ENCODE measurements at places on chromosomes 3 and 15.

- DNase-seq: no peak
Measured at GRCh38 chr3:85254738-85255137, 295.9 kb downstream of the CADM2 start.

- no peak for DNase-seq
Measured at GRCh38 chr3:117550766-117551165, 841.2 kb downstream of the TUSC7 start.

- no peak for DNase-seq
Measured at GRCh38 chr3:96700322-96701315, 113.8 kb upstream of the EPHA6 start.

- no peak for DNase-seq
Measured at GRCh38 chr3:108719178-108719806, 37.9 kb downstream of the RETNLB start.

- no peak for DNase-seq
Measured at GRCh38 chr3:170808041-170808440, 62.0 kb downstream of the RPL22L1 start.

- peak; percentile 45 for DNase-seq
Measured at GRCh38 chr3:16828815-16829214, 55.9 kb upstream of the PLCL2 start.

DNA sequence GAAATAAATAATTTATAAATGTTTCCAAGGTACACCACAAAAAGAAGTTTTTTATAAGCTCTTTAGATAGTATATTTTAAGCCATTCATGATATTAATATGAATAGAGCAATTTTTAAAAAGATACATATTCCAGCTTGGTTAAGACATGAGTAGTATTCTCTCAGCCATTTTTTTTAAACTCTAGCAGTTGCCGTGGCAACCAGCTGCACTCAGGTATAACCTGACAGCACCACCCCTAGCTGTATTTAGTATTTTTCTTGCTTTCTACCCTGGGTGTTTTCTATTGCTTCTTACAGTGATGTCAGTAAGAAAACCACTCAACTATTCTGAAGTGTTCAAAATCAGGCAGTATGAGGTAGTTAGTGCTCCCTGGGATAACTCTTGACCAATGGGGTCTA is 496.3 kb upstream of the CNTN3 start:
- no peak for DNase-seq

DNA sequence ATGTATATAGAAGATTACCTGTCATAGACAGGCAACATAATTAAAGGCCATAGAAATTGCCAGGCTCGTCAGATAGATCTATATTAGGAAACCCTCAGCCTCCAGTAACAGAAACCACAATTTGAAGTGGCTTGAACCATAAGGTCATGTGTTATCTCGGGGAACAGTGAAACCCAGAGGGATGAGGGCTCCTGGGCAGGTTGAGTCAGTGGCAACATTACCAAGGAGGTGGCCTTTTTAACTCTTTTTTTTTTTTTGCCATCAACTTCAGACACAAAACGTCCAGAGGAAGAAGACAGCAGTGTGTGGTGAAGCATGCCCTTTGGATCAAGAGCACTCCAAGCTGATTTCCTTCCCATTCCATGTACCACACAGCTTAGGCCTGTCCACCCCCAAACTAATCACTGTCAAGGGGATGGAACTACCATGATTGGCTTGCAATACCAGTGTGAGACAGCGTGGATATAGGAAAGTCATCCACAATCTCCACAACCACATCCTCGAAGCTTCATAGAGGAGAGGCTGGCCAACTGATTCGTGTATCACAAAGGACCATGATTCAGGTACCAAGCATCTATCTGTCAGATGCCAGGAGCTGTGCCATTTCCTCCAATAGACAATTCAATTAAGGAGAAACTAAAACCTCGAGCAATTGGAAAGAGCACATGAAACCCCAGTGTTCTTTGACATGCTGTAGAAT is 999 bp upstream of the KIF7 start:
- no peak for DNase-seq

- no peak for DNase-seq
Measured at GRCh38 chr3:23164746-23165145, 38.4 kb upstream of the UBE2E2 start.

- DNase-seq: no peak
Measured at GRCh38 chr15:43928152-43928551, 101.3 kb downstream of the WDR76 start.

DNA sequence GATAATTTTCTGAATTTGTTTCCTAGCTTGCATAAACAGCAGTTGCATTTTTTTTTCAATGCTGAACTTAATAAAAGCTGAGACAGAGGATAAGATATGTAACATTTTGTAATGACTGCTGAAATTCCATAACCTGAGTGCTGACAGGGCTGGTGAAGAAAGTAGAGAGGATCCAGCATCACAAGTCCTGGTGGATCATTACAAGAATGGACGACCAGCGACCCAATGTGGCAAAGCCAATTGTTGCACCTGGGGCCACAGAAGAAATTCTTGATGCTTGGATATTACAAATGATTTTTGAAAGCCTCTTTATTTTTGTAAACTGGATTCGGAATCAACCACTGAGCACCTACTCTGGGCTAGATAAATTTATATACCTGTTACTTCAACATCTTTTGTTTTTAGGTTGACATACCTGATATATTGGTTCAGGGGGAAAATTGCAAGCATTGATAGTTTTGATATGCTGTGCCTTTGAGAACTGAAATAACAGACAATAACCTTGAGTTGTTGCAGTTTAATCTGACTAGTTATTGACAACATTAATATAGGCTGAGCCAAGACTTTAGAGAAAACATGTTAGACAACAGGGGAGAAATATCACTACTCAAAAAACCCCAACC is 3.9 kb upstream of the ACTL6A start:
- peak; percentile 7 for DNase-seq

GRCh38 chr3:46888705-46889104 is 11.2 kb downstream of the PTH1R start:
- no peak for DNase-seq

DNA sequence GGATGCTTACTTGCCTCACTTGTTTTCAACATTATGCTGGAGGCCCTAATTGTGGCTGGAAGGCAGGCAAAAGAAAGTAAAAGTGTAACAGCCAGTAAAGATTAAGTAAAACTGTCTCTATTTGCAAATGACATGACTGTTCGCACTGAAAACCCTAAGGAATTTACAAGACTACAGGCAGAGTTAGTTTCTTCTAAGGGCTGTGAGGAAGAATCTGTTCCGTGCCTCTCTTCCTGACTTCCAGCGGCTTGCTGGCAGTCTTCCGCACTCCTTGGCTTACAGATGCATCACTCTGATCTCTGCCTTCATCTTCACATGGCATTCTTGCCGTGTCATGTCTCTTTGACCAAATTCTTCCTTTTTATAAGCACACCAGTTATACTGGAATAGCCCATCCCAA is 86.1 kb downstream of the DLG1 start:
- DNase-seq: no peak

DNA sequence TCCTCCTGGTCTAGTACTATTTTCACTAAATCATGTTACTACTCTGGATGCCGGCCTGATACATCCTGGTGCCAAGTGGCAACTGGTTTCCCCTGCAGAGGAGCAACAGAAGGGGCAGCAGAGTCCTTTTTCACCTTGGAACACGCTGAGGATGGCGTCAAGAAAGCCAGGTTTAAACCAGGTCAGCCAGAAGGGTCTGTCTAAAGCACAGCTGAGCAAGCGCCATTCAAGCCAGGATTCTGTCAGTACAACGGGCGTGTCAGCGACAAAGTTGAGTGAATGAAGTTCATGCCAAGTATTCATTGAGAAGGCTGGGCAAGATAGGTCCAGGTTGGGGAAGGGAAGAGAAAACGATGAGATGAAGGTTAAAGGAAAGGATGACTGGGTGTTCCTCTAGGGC is 88.2 kb downstream of the FBN1 start:
- no peak for DNase-seq
